ENCODE measurements at places on chromosomes 16 and 17. TPM values are rescaled to one million over a fixed set of nuclear protein-coding genes. Genes with fewer than 3 reads are reported as not detected.

- DNase-seq, result no peak
These were observed 196.0 kb upstream of the CACNG5 start for GRCh38 chr17:66638707-66639479.

Gene SLC38A8
- 0.65 TPM for total RNA-seq

DNA sequence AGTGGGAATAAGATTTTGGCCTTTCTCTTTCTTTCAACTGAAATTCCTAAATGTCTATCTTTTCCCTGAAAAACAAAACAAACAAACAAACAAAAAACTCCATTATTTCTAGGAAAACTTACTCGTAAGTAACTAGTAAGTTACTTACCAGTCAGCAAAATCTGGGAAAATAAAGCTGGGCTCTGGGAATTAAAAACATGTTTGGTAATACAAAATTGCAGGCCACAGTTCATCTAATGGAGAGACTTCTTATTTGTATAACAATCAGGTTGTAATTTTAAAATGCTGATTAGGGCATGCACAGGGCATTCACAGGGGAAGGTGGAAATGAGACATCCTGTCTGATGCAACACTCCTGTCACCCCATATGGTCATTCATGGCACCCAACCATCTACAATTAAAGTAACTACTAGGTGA is 3.8 kb upstream of the WIPI1 start:
- no peak for DNase-seq

Gene KRTAP2-3
- total RNA-seq, result not detected

GRCh38 chr16:87665193-87665592 is 62.9 kb downstream of the JPH3 start:
- no peak for DNase-seq

Gene KRT36
- not detected for total RNA-seq

DNA sequence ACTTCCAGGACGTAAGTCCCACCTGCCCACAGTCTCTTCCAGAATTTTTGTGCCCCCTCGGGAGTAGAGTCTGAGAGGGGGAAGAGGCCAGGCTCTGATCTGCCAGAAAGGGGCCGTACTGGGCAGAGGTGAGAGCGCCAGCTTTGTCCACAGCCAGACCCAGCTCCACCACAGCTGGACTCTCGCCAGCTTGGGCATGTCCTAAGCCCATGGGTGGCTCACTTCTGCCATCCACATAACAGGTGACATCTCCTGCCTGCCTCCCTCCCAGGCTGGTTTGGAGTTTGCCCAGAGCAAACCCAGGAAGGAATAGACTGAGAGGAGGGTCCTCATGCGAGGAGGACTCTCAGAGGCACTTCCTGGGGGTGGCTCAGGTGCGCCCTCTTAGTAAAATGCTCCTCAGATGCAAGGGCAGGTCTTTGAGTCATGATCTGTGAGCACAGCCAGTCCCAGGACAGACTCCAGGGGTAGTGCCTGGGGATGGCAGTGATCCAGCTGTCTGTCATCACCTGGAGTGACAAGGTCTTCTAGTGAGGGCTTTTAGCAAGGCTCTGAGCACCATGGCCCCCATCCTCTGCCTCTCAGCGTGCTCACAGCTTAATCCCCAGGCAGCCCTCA is 89.2 kb downstream of the AMFR start:
- DNase-seq, result no peak

Gene SRP68
- total RNA-seq, result 34.1 TPM

- DNase-seq, result no peak
These were observed 15.3 kb downstream of the WFIKKN2 start for GRCh38 chr17:50850640-50851039.

Gene SCGB1C2
- not detected for total RNA-seq

Gene CSH2
- total RNA-seq, result not detected

Gene MT3
- total RNA-seq, result 5.5 TPM

DNA sequence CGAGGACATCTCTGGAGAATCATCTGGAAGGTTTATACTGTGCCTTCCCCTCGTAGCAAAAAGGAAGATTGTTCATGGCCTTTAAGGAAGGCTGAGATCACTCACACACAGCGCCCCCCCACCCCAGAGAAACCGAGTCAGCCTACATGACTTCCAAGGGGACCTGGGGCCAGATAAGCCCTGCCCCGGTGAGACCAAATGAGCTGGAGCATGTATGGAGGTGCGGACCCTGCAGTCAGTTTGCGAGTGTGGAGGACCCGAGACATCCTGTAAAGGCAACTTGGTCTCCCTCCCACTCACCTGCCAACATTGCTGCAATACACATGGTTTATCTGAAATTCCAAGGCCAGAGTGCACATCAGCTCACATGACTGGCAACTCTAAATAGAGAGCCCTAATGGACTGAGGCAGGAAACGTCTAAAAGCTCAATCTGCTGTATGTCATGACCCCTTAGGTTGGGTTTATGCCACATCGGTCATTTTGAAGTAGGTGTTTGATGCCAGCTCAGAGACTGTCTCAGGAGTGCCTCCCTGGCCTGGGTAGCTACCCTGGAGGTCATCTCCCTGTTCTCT is 233.6 kb downstream of the CPPED1 start:
- no peak for DNase-seq

DNA sequence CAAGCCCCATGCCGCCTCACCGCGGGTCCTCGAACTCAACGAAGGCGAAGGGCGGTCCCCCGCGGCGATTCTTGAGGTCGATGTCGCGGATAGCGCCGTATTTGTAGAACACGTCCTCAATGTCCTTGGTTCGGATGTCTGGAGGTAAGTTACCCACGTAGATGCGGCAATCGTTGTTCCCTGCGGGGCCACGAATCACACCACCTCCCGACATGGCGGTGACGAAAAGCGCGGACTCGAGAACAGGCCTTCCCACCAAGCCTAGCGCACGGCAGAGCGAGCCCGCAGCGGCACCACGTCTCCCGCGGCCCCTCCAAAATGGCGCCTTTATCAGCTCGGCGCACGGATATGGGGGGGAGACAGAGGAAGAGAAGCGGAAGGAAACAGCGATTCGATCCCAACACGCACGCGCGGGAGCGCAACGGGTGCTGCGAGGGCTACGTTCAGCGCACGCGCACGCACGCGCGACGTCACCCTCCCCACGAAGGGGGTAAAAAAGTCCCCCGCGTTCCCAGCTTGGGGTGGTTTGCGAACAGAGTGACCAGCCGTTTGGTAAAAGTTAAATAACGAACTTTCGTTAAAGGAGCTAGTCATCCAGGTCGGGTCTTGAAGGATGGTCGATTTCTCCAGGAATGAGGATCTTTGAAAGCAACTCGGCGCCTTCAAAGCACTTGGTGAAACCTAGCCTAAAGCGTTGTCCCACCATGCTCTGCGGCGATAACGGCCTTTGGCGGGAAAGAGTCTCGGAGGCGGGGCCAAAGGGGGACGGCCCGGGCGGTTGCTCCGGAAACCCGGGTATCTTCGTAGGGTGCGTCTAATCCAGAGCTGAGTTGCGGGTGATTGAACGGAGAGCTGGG is at the start of gene SRSF1:
TSS of gene SRSF1 (minus strand) at position 323 of the 857 bp plus-strand sequence. CDS start at position 214, 109 bp downstream.
- peak; percentile 97 for DNase-seq

Gene RAB11FIP4
- 2.2 TPM for total RNA-seq

DNA sequence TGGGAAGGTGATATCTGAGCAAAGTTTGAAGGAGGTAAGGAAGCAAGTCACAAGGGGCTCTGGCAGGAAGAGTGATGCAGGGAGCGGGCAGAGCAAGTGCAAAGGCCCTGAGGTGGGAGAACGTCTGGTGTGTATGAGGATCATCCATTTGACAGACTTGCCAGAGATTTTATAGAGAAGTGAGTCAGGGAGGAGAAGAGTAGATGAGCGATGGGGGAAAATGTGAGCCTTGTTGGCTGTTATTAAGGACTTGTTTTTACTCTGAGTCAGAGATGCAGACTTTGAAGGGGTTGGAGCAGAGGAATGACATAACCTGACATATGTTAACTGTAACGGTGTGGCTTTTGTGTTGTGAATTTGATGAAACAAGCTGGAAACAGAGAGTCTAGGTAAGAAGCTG is 3.5 kb upstream of the CLEC10A start:
- no peak for DNase-seq

DNA sequence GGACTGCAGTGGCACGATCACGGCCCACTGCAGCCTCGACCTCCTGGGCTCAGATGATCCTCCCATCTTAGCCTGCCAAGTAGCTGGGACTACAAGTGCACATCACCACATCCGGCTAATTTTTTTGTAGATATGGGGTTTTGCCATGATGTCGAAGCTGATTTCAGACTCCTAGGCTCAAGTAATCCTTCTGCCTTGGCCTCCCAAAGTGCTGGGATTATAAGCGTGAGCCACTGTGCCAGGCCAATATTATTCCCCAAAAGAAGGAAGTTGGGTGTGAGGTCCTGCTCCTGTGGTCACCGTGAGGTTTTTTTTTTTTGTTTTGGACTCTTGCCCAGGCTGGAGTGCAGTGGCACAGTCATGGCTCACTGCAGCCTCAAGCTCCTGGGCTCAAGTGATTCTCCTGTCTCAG is 1.5 kb downstream of the AMZ2 start:
- no peak for DNase-seq

DNA sequence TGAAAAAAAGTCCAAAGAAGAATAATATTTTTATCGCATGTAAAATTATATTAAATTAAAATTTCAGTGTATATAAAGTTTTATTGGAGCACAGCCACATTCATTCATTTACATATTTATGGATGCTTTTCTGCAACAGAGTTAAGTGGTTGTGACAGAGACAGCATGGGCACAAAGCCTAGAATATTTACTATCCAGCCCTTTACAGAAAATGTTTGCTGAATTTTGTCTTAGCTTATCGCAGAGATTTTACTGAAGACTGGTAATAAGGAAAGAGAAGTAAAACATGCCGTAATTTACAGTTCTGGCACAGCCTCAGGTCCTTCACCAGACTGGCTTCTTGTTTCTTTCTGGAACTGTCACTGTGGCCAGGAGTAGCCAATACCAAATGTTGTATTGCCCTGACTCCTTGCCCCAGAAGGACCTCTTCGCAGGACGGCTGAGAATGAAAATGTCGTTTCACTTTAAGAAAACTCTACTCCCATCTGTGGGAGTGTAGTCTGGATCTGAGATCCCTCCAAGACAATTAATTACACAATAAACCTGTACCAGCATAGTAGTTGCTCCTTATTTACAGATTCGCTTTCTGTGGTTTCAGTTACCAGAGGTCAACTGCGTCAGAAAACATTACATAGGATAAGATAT is 94.9 kb upstream of the GOT2 start:
- no peak for DNase-seq

Gene TLK2
- 68.3 TPM for total RNA-seq

DNA sequence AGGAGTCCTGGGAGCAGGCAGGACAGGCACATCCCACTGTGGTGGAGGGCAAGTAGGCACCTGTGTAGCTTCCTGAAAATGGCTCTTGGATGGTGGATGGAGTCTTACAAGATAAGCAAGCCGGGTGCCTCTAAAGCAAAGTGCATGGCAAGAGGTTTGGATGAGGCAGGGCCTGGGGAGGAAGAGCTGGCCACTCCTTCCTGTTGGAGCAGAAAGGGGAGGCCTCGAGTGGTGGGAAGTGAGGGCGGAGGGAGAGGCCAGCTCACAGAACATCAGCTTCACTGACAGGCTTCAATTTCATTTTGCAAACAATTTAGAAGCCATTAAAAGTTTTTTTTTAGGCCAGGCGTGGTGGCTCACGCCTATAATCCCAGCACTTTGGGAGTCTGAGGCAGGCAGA is 31.0 kb downstream of the CD300A start:
- no peak for DNase-seq

Gene CDR2L
- 13.9 TPM for total RNA-seq

- DNase-seq, result no peak
These were observed 520.4 kb upstream of the WSB1 start for GRCh38 chr17:26773189-26774188.

DNA sequence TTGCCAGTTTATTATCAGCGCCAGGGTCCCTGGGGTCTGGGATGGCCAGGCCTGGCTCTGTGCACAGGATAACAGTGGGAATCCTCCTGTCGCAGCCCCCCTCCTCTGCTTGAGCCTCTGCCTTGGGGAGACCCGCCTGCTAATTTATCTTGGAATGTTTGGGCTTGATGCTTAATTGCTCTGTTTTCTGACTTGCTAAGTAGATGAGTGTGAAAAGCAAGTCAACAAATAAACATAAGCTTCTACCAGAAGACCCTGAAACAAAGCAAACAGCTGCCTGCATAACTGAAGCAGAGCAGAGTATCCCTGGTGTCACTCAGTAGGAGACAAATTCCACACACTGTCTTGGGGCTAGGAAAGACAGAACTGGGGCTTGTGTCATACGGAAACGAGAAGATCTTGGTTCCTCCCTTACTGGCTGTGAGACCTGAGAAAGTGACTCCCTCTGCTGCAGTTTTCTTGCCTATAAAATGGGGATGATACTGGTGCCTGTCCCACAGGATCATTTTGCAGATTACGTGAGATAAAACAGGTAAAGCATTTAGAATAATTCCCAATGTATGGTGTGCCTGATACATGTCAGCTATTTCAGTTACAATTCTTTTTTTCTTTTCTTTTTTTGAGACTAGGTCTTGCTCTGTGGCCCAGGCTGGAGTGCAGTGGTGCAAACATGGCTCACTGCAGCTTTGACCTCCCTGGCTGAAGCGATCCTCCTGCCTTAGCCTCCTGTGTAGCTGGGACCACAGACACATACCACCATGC is 44.8 kb upstream of the IRX3 start:
- DNase-seq, result no peak

DNA sequence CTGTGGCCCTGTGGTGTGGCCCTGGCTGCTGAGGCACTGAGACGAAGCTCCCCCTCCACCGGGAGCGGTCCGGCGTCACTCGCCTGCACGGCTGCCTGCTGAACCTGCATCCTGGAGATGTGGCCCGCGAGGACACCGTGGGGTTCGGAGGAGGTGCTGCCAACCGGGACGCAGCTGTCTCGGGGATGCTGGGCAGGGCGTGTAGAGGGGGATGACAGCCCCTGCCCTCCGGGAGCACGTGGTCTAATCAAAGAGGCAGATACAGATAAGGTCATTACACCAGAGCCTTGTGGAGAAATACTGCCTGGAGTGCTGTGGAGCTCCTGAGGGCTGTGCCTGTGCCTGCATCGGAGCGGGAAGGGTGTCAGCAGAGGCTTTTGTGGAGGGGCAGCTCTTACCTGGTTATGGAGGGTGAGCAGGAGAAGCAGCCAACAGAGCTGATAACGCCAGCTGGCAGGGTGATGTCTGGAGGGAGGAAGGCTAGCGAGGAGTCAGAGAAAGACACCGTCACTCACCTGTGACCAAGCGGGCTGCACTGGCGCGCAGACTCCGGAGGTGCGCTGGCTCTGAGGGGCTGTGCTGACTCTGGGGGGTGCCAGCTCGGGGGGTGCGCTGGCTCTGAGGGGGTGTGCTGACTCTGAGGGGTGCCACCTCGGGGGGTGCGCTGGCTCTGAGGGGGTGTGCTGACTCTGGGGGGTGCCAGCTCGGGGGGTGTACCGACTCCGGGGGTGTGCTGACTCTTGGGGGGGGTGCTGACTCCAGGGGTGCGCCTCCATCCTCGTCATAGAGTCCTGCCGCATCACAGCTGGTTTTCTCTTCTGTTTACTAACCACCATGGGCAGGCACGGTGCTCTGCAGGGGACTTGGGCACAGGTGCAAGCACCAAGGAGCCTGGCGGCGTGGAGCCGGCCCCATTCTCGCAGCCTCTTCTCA is 104.7 kb upstream of the CHMP6 start:
- DNase-seq, result no peak
